ACHN (cell line): ENCODE measurements at places on chromosomes 7 and 10.

DNA sequence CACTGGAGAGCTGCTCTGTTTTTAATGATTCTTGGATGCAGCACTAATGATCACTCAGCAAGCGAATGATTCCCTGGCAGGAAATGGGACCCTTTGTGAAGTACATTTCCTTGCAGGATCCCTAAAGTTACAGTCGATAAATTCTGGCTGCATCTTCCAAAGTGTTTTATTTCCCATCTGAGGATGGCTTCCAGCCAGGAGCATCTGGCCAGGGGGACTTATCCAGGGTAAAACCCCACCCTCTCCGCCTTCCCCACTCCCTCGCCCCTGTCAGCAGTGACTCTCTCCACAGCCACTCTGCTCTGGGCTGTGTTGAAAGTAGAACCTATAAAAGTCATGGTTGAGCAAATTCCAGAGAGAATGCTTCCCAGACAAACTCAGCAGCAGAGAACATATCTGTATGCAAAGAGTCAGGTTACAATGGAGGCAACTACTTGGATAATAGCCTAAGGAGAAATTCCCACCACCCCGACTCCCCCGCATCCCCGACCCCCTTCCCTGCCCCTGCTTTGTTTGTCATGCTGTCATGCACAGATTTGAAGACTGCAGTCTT is 111.0 kb upstream of the ANLN start:
- no peak for DNase-seq

DNA sequence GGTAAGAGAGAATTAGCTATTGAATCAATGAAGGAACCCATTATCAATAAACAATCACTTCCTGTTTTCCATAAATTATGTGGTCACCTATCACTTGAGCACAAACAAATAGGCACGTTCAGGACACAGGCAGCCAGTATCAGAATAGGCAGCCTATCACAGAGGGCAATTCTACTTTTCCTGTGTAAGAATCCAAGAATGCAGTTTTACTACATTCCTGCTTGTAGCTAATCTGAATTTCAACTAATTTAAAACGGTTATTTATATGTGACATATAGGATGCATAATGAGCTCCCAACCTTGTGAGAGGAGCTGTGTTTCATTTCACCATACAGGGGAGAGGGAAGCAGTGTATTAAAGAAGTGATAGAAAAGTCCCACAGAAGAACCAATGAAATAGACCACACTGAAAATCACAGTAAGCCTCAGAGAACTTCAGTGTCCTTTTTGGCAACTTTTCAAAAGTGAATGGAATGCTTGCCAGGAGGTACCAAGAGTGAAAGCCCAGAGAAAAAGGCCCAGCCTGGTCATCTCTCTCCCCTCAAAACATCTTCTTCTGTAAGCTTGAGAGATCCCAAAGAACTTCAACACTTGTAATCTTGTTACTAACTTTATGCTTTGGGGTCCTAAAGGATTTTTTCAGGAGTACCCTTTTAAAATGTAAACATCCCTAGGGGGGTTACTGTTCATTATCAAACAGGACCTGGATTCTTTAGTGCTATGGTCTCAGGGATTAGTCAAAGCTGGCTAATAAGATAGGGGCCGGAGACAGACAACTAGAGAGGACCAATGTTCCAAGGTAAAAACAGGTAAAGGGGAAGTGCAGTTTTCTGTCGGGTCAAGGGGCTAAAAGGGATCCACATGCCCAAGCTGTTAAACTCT is 1.3 kb downstream of the IMMP2L start:
- DNase-seq, result peak; percentile 88

DNA sequence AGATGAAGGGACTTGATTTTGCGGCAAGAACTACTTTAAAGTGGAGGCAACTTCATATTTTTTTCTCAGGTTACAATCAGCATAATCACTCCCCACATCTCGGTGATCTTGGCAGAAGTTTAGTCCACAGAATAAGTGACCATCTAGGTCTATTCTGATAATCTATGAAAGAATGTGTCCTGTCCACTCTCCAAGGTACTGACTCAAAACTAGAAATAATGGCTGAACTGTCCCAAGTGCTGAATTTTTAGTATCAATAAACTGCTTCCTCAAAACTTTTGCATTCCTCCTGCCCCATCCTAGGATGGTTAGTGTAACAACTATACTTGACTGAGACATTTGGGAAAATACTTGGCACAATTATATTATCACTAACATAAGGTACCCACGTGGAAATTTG is 10.9 kb upstream of the CHRM2 start:
- DNase-seq, result peak; percentile 61

DNA sequence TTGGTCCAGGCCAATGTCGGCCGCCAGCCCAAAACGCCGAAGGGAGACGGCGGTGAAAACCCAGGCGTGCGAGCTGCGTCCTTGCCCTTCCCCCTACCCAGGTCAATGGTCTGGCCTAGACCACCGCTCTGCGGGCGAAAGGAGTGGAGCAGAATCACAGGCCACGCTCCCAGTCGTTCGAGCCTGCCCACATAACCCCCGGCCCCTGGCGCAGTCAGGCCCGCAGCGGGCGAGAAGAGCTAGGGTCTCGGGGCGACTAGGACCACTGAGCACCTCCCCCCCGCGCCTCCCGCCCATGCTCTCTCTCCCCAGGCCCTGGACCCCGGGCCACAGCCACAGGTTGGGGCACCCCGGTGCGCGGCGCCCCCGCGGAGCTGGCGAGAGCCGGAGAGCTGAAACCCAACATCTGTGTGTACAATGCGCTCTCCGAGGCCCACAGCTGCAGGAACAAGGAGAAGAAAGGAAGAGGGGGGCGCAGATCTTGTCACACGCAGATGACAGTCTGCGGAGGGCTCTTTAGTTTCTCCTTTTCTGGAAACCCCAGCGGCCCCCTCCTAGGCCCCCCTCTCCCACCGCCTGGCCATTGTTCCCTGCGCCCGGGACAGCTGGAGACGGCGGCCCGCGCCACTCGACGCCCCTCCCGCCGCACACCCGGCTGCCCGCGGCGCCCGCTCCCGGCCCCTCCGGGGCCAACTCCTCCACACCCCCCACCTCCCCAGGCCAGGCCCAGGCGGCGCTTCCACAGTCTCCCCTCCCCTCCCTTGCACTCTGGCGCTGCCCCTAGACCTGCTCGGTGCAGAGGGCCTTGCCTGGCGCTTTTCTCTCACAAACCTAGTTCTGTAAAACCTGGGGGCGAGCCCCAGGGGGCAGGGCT is 355.0 kb downstream of the DNAJB6 start:
- no peak for DNase-seq

- peak; percentile 48 for DNase-seq
These were observed 51.6 kb downstream of the ST7 start for GRCh38 chr7:117004899-117005298.

DNA sequence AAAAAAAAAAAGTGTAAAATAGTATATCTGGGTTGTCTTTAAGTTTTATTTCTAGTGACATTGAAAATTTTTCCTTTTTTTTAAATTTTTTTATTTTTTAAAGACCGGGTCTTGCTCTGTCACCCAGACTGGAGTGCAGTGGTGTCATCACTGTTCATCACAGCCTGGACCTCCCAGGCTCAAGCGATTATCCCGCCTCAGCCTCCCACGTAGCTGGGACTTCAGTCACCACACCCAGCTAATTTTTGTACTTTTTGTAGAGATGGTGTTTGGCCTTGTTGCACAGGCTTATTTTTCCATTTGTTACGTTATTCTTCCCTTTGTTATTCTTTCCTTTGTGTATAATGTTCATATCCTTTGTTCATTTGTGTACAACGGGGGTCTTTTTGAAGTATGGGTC is 30.1 kb downstream of the TSPAN14 start:
- no peak for DNase-seq
